ENCODE measurements at places on chromosomes 2 and 18.

DNA sequence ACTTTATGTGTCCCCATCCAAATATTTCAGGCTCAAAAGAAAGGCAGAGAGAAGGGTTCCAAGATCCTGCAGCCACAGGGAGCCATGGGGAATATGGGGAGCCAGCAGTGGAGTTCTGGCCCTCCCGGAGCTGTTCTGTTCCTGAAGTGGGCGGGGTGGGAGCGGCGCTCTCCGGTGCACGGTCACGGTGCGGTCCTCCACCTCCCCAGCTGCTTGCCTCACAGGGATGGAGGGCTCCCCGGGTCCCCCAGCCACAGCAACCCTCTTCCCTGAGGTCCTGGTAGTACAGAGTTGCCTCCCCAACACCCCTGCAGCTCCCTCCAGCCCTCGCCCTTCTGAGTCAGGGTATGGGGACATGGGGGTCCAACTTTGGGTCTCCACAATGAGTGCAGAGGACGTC, 26.2 kb upstream of the SNED1 start:
- no peak for DNase-seq

DNA sequence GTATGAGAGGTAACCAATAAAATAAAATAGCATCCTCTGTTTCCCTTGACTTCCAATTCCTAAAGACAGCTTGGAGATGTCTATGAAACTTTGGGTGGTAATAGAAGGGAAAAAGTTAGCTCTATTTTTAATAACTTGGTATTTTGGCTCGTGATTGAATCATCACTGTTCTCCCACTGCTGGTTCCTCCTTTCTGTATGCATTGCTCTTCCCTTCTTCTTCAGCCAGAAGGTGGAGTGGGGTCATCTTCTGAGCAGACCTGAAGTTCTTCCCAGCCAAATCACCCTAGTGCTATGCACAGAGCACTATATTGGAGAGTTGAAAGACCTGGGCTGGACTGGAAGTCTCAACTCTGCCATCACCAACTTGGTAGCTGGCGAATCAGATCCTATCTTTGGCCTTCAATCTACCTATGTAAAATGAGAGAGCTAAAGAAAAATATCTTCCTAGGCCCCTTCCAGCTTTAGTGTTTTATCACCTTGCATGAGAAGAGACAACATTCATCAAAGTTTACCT, 54.1 kb downstream of the CPO start:
- no peak for DNase-seq

DNA sequence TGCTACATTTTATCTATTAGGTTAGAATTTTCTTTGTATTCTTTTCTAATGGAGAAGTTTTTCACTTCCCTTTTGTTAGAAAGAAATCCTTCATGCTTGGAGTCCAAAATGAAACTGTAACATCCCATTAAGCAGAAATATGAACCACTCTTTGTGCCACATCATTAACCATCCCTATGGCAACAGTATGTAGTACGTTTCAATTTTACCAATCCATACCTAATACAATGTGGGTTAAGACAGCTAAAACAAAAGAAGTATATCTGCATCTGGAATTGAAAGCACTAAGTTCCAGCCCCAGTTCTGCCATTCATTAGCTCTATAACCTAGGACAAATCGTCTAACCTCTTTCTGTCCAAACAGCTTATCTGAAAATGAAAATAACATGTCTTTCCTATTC, 409.2 kb upstream of the SPHKAP start:
- DNase-seq, result no peak

- DNase-seq, result no peak
Measured at GRCh38 chr2:20390524-20391123, 40.0 kb upstream of the PUM2 start.

GRCh38 chr2:67945056-67945455, 117.7 kb downstream of the C1D start:
- no peak for DNase-seq
